CD4-positive, alpha-beta T cell treated with Interleukin-10 for 1 hour (primary cell): ENCODE measurements at places on chromosomes 3 and 15.

- no peak for DNase-seq
Observed at GRCh38 chr15:80260551-80260950, 8.5 kb upstream of the CTXND1 start.

DNA sequence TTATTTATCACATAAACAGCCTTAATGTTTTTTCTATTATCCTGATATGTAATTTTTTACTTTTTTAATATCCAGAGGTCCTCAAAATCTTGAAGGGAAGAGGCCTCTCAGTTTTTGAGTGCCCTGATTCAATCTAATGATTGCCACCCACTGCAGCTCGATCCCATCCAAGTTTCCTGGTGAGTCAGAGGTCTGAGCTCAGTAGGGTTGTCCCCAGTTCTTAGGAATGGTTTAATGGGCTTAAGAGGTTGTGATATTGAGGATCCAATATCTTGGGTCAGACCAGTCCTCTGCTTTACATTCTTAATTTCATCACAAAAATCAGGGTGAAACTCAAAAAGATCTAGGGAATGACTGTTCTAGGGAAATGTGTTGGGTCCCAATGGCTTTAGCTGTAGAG lies 238.5 kb downstream of the NSUN3 start:
- no peak for DNase-seq

- DNase-seq = no peak
Observed at GRCh38 chr15:69813881-69814280, 283.8 kb downstream of the TLE3 start.

GRCh38 chr15:76976572-76977270 lies 18.2 kb upstream of the PSTPIP1 start:
- no peak for DNase-seq

DNA sequence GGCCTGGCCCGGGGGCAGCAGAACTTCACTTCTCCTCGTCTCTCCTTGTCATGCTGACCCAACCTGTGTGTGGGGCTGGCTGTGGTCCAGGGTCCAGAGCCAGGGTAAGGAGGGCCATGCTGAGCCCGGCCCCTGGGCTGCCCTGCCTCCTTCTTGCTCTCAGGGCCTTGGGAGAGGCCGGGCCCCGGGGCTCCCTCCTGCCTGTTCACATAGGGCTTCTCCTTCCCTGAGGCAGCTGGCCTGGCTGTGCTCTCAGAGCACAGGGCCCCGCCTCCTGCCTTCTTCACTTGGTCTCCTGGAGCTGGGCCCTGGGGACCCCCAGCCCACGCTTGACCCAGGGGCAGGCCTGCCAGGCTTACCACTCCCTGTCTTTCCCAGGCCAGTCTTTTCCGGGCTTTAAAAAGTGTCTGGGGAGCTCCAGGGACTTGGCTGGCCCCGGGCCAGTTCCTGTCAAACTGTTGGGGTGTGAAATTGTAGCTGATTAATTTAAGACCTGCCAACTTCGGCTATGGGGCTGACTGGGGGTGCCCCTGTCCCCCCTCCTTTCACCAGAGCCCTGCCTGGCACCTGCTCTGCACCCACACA lies 11.8 kb downstream of the PLXNA1 start:
- no peak for DNase-seq
